ENCODE measurements at places on chromosomes 13 and 19.

- DNase-seq = no peak
- H3K4me3 ChIP-seq = no peak overlapping the region
- H3K27ac ChIP-seq = peak overlapping the region; percentile 36
- peaks cover 11% of the 10 kb centered on the region for H3K36me3 ChIP-seq
Observed at GRCh38 chr13:98482476-98483444, 94.1 kb downstream of the STK24 start.

- no peak for DNase-seq
- no peak overlapping the region for H3K27ac ChIP-seq
- H3K36me3 ChIP-seq = no peaks in the 10 kb centered on the region
Observed at GRCh38 chr13:21060338-21061028, 903 bp downstream of the LATS2 start.

GRCh38 chr19:10690341-10690781 is 10.9 kb upstream of the QTRT1 start:
- DNase-seq = no peak
- H3K27ac ChIP-seq = no peak overlapping the region
- H3K4me3 ChIP-seq = no peak overlapping the region
- H3K36me3 ChIP-seq = peaks cover 69% of the 10 kb centered on the region
- no peaks in the 10 kb centered on the region for H3K27me3 ChIP-seq
- peaks cover 5% of the 10 kb centered on the region for H3K4me1 ChIP-seq

- no peak overlapping the region for H3K27ac ChIP-seq
- H3K4me3 ChIP-seq = no peak overlapping the region
- peaks cover 4% of the 10 kb centered on the region for H3K27me3 ChIP-seq
- DNase-seq = no peak
- H3K36me3 ChIP-seq = no peaks in the 10 kb centered on the region
Observed at GRCh38 chr19:751501-752341, 809 bp downstream of the MISP start.

GRCh38 chr13:46267166-46267565 is 55.4 kb downstream of the LRRC63 start:
- DNase-seq = no peak
- no peaks in the 10 kb centered on the region for H3K4me1 ChIP-seq
- no peak overlapping the region for H3K27ac ChIP-seq

DNA sequence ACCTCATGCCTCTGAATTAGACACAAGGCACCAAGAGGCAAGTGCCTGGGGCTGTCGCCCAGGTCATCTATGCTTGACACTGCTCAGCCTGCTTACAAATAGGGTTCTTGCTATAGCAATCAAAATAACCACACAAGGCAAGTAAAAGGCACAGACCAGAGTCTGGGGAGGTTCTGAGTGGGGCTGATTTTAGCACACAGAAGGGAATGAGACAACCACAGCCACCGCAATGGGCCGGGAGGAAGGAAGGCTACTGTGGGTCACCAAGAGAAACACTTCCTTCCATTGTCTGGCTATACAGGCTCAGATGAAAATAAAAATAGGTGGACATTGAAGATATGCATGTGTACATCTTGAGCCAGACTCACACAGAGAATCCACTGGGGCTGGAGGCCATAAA is 159.1 kb downstream of the DLEU7 start:
- no peaks in the 10 kb centered on the region for H3K36me3 ChIP-seq
- DNase-seq = no peak
- no peak overlapping the region for H3K27ac ChIP-seq
- no peak overlapping the region for H3K4me3 ChIP-seq
- no peaks in the 10 kb centered on the region for H3K27me3 ChIP-seq

- DNase-seq = no peak
- no peak overlapping the region for H3K4me3 ChIP-seq
- no peak overlapping the region for H3K27ac ChIP-seq
- no peaks in the 10 kb centered on the region for H3K27me3 ChIP-seq
Observed at GRCh38 chr13:71979616-71980015, 112.6 kb upstream of the DACH1 start.

DNA sequence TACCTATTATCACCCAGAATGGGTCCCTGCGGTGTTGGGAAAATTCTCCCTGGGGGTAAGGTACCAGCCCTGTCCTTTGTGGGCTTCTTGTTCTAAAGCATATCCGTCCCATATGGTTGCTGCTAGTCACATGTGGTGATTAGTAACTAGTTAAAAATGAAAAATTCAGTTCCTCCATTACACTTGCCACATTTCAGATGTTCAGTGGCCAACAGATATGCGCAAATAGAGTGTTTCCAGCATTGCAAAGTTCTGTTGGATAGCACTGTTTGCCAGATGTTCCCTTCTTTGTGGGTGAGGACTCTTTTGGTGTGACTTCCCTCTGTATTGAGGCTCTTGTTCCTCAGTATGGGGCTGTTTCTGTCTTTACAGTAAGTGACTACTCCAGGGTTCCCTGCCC is 3.8 kb downstream of the CNOT3 start:
- H3K4me1 ChIP-seq = peaks cover 37% of the 10 kb centered on the region
- H3K36me3 ChIP-seq = peaks cover 68% of the 10 kb centered on the region
- no peak overlapping the region for H3K27ac ChIP-seq
- no peaks in the 10 kb centered on the region for H3K27me3 ChIP-seq
- H3K4me3 ChIP-seq = no peak overlapping the region

- H3K36me3 ChIP-seq = no peaks in the 10 kb centered on the region
- no peaks in the 10 kb centered on the region for H3K27me3 ChIP-seq
- DNase-seq = no peak
Observed at GRCh38 chr19:3469638-3470499, 10.5 kb downstream of the SMIM24 start.

GRCh38 chr13:35812736-35813135 is 318.4 kb downstream of the DCLK1 start:
- H3K36me3 ChIP-seq = no peaks in the 10 kb centered on the region
- H3K27me3 ChIP-seq = no peaks in the 10 kb centered on the region
- DNase-seq = no peak
- H3K4me3 ChIP-seq = no peak overlapping the region
- H3K27ac ChIP-seq = no peak overlapping the region

DNA sequence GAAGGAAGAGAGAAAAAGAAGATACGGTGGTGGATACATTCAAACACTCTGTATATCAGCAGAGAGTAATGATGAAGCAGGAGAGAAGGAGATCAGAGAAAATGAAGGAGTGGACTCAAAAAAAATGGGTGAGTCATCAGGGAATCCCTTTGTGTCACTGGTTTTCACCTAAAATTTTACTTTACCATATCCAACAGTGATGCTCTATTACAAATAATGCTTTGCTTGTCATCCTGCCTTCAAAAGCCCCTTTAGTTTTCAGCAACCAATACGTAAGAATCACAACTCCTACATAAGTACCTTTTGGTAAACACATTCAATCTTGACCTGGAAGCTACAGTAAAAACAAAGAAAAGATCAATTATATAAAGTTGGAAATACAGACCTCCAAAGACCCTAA is 88.8 kb downstream of the ENOX1 start:
- no peaks in the 10 kb centered on the region for H3K27me3 ChIP-seq
- no peaks in the 10 kb centered on the region for H3K36me3 ChIP-seq
- no peak overlapping the region for H3K4me3 ChIP-seq
- H3K27ac ChIP-seq = no peak overlapping the region
- DNase-seq = no peak
- no peaks in the 10 kb centered on the region for H3K4me1 ChIP-seq

- no peak overlapping the region for H3K4me3 ChIP-seq
- DNase-seq = no peak
- H3K4me1 ChIP-seq = peaks cover 29% of the 10 kb centered on the region
- H3K27me3 ChIP-seq = no peaks in the 10 kb centered on the region
- H3K27ac ChIP-seq = no peak overlapping the region
Observed at GRCh38 chr19:38834104-38834490, 2.5 kb upstream of the ECH1 start.

GRCh38 chr19:30682999-30683536 is 310.9 kb downstream of the ZNF536 start:
- no peak overlapping the region for H3K27ac ChIP-seq
- H3K4me3 ChIP-seq = no peak overlapping the region
- peaks cover 14% of the 10 kb centered on the region for H3K27me3 ChIP-seq
- H3K36me3 ChIP-seq = no peaks in the 10 kb centered on the region

GRCh38 chr19:54464044-54464629 is 559 bp upstream of the LENG9 start:
- H3K36me3 ChIP-seq = peaks cover 29% of the 10 kb centered on the region
- peak overlapping the region; percentile 82 for H3K4me3 ChIP-seq
- peaks cover 44% of the 10 kb centered on the region for H3K4me1 ChIP-seq
- DNase-seq = peak; percentile 66

- no peaks in the 10 kb centered on the region for H3K27me3 ChIP-seq
- DNase-seq = no peak
- no peaks in the 10 kb centered on the region for H3K36me3 ChIP-seq
Observed at GRCh38 chr19:33404506-33405253, 31.2 kb downstream of the CEBPG start.

GRCh38 chr19:13212759-13213330 is 62.6 kb downstream of the IER2 start:
- H3K4me1 ChIP-seq = peaks cover 29% of the 10 kb centered on the region
- H3K36me3 ChIP-seq = no peaks in the 10 kb centered on the region
- no peak overlapping the region for H3K4me3 ChIP-seq
- no peaks in the 10 kb centered on the region for H3K27me3 ChIP-seq
- DNase-seq = peak; percentile 62

DNA sequence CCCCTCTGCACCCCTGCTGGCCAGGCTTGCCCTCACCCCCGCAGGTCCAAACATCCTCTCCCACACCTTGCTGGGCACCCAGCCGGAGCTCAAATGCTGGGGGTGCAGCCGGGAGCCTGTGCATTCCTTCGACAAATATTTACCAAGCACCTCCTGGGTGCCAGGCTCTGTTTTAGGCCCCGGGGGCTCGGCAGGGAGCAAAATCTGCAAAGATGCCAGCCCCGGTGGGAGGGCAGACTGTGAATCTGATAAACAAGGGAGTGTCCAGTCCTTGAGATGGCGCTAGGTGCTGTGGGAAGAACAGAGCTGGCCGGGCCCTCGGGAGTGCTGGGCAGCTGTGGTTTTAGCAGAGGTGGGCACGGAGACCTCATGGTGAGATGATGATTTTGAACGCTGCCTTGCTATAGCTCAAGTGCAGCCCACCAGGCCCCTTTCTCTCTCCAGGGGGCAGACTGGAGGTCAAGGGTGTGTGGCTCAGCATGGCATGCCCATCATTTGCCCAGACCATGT is 10.6 kb downstream of the NFIX start:
- H3K4me3 ChIP-seq = no peak overlapping the region
- no peak for DNase-seq
- no peaks in the 10 kb centered on the region for H3K4me1 ChIP-seq
- H3K27ac ChIP-seq = no peak overlapping the region

DNA sequence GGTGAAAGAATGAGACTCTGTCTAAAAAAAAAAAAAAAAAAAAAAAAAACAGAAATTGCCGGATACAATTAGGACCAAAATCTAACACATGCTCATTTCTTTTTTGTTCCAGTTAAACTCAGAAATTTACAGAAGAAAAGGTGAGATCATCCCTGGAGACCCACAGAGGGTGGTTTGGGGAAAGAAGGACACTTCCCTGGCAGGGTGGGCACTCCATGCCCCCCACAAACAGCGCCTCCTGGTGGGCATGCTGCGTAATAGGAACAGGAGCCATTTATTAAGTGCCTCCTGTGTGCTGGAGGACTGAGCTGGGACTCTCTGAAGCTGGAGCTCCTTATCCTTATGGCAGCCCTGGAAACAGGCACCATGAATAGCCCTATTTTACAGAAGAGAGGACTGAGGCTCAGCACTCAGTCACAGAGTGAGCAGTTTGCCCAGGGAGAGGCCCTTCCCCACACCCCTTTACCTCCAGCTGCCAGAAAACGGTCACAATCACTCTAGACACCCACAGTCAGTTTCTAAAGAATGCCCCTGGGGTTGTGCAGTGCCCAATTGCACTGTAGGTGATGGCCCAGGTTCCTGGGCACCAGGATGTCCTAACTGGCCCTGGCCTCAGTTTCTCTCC is 10.1 kb downstream of the C19orf38 start:
- no peaks in the 10 kb centered on the region for H3K4me1 ChIP-seq
- no peaks in the 10 kb centered on the region for H3K27me3 ChIP-seq
- H3K4me3 ChIP-seq = no peak overlapping the region
- no peak overlapping the region for H3K27ac ChIP-seq
- H3K36me3 ChIP-seq = no peaks in the 10 kb centered on the region

- H3K27ac ChIP-seq = no peak overlapping the region
- no peak for DNase-seq
- H3K4me3 ChIP-seq = no peak overlapping the region
- no peaks in the 10 kb centered on the region for H3K27me3 ChIP-seq
- peaks cover 19% of the 10 kb centered on the region for H3K4me1 ChIP-seq
Observed at GRCh38 chr13:112574416-112574815, 13.5 kb downstream of the TUBGCP3 start.

DNA sequence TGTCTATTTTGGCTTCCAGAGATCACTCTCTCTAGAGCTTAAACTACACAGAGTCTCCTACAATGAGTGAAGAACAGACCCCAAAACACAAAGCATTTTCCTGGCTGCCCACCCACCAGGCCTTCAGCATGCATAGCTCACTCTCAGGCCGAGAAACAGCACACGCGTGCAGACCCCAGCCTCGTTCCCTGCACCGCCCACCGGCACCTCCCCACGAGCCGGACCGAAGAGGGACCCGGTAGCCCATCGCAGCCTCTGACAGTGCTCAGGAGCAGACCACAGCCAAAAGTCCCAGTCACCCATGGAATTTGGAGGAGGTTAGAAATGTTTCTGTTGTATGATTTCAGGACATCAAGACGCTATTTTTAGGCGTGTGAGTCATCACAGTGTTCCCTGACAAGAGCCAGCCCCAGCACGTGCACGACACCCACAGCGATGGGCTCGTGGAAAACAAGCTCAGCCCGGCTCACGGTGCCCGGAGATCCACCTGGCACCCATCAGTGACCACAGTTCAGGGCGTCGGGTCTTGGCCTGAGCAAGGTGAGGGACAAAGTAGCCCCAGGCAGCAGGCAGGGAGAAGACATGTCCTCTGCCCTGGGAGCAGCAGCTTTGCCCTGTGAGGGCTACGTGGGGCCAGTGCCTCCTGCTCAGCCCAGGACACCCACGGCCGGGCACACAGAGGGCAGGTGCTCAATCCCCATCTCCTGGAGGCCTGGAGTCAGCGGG is 50.1 kb upstream of the SPACA7 start:
- H3K4me1 ChIP-seq = no peaks in the 10 kb centered on the region
- H3K36me3 ChIP-seq = no peaks in the 10 kb centered on the region
- no peak for DNase-seq
- no peak overlapping the region for H3K27ac ChIP-seq
- no peak overlapping the region for H3K4me3 ChIP-seq

DNA sequence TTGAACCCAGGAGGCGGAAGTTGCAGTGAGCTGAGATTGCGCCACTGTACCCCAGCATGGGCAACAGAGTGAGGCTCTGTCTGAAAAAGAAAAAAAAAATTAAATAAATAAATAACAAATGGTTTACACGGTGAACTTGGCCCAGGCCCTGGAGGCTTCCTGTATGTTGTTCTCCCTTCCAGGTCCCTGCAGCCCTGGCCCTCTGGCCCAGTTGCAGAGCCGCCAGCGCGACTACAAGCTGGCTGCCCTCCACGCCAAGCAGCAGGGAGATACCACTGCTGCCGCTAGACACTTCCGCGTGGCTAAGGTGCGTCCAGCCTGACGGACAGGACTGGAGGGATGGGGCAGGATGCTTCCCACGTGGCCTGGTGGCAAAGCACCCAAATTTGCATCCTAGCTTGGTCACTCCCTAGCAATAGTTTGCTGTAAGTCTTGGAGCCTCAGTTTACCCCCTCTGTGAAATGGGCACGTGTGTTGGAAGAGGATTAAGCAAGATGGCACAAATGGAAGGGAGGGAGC is 11.9 kb downstream of the CC2D1A start:
- H3K36me3 ChIP-seq = peaks cover 64% of the 10 kb centered on the region
- H3K4me1 ChIP-seq = peaks cover 2% of the 10 kb centered on the region
- no peak overlapping the region for H3K4me3 ChIP-seq
- no peaks in the 10 kb centered on the region for H3K27me3 ChIP-seq
- no peak overlapping the region for H3K27ac ChIP-seq
- DNase-seq = no peak

All from CD4-positive, alpha-beta T cell (primary cell).